C1 segment of cervical spinal cord (tissue), 14 donors: ENCODE measurements at places on chromosomes 12 and 14.

DNA sequence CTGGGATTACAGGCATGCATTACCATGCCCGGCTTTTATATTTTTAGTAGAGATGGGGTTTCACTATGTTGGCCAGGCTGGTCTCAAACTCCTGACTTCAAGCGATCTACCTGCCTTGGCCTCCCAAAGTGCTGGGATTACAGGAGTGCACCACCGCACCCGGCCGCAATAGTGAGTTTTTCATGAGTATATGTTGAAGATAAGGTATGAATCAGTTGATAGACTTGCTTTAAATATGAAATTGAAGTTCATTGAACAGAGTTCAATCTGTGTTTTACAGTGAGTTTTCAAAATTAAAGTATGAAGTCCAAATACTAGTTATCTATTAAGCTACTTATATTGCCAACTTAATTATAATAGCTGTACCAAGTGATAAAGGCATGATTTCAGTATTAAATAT is 35.1 kb downstream of the SNAPC1 start:
- DNase-seq: no peak

GRCh38 chr14:36661506-36662257 is at the start of gene PAX9:
PAX9 (plus strand) TSS chr14:36661860; CDS start chr14:36662090, 230 bp downstream.
- DNase-seq: no peak

- DNase-seq: no peak
These were observed 4.1 kb downstream of the TEP1 start for GRCh38 chr14:20409226-20409625.

DNA sequence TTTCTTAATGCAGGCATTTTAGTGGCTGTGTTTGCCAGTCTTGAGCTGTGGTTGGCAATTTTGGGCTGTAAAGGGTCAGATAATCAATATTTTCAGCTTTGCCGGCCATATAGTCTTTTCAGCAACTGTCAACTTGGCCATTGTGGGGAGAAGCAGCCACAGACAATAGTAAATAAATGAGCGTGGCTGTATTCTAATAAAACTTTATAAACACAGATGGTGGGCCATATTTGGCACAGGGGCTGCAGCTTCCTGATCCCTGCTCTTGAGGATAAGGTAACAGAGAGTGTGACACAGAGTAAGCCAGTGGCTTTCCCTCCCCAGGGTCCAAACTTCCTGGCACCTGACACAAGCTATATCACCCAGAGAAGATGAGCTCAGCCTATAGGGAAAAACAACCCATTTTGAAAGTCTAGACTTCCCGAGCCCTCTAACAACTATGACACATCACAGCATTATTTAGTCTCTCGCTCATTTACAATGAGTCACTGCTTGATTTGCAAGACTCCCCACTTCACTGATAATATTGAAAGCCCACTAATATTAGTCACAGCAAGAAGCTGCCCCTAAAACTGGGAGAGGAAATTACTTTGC is 163.1 kb upstream of the TMPO start:
- no peak for DNase-seq

DNA sequence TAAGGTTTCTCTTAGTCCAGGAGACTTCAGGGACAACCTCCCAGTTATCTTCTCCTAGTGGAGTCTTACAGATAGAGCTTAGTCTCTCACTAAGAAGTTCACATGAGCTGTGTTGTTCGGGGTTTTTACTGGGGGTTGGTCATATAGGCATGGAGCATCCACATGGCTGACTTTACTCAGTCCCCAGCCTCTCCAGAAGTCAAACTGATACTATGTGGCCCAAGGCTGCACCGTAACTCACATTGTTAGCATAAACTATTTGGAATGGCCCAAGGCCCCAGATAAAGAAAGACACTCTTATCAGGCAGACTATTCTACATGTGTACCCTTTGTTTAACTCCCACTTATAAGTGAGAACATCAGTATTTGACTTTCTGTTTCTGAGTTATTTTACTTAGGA is 23.2 kb downstream of the GPR137C start:
- no peak for DNase-seq

DNA sequence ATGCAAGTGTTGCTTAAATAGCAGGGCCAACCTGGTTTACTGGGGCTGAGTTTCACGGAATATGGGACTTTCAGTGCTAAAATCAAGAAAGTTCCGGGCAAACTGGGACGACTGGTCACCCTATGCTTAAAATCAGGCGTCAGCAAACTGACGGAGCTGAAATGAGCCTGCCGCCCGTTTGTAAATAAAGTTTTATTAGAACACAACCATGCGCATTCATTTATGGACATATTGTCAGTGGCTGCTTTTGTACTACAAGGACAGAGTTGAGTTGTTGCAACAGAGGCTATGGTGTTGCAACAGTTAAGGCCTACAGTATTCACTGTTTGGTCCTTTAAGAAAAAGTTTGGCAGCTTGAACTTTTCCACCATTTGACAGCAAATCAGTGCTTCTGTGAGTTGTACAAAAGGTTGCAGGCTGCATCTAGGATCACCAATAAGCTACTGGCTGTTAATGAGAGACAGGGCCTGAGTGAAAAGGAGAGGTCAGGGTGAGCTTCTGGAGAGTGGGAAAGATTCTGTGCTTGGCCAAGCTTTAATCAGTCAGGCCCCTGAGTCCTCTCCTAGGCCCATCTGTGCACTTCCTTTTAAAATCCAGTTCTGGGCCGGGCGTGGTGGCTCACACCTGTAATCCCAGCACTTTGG is 13.3 kb downstream of the SELPLG start:
- DNase-seq: no peak

DNA sequence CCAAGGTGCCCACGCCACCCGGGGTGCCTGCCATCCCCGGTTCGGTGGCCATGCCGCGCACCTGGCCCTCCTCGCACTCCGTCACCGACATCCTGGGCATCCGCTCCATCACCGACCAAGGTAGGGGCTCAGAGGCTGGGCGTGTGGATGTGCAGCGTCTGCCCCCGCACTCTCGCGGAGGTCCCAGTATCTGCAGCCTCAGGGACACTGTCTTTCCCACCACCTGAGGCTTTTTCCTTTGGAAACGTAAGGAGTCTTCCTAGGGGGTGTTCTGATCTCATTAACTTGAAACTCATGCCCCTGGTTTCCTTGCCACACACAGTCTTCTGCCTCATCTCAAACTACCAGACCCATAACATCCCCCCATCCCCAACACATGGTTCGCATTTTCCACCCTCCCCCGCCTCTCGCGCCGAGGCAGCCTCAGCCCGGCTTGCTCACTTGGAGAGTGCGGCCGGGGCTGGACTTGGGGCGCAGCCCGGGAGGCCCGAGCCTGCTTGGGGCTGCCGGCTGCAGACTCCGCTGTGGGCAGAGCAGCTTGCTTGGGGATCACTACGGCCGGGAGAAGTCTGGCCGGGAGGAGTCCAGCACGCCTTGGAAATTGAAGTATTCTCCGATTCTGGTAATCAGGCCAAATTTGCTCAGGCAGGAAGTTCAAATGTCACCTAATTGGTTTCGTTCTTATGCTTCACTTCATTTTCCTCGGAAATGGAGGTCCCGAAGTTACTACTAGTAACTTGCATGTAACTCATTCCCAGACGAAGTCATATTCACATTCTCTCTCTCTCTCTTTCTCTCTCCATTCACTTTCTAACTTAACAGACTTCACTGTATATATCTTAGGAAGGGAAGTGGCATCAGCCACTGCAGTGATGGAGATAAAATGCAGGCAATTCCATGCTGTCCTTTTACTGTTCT is 2.0 kb downstream of the PAX9 start:
- DNase-seq: no peak

GRCh38 chr14:96727980-96728717 is 69.0 kb upstream of the VRK1 start:
- no peak for DNase-seq

DNA sequence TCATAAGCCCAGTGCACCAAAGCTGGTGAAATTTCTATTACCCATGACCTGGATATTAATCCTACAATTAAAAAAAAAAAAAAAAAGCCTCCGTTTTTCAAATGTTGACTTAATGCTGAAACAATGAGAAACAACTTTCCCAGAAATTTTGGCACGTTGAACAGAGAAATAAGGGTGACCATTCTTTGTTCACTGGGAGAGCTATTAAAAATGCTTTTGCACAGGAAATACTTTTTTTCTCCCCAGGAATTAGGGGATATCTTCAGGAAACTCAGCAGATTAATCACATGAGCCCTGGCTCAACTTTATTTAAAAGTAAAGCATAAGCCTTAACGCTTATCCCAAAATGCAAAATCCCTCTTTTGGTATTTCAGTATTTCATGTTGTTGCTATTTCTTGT is 54.8 kb upstream of the FLRT2 start:
- no peak for DNase-seq

GRCh38 chr12:123929946-123930583 is 42.6 kb downstream of the CCDC92 start:
- no peak for DNase-seq

- peak; percentile 25 for DNase-seq
These were observed 40.6 kb downstream of the SSH1 start for GRCh38 chr12:108816652-108817335.

GRCh38 chr14:79356040-79356439 is 855.3 kb downstream of the DIO2 start:
- DNase-seq: no peak

DNA sequence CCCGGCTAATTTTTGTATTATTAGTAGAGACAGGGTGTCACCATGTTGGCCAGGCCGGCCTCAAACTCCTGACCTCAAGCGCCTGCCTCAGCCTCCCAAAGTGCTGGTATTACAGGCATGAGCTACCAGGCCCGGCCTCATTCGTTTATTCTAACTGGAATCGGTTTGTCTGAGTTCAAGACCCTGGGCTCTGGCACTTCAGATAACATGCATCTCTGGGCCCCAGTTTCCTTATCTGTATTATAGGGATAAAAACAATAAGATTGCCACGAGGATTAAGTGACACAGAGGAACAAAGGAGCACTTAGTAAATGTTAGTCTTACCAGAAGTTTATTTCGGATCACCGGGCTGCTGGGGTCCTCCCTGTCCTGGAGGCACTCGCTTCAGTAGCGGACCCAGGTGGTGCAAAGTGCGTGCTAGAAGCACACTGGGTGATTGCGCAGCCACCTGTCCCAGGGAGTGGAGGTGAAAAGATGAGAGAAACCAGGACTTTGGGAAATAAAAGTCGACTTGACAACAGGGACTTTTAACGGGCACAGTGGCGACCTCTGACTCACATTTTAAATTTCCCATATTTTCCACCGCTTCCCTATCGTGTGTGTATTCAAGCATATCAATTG is 37.5 kb downstream of the ACACB start:
- DNase-seq: no peak

- no peak for DNase-seq
These were observed 355.5 kb downstream of the KCNH5 start for GRCh38 chr14:62689733-62690132.

DNA sequence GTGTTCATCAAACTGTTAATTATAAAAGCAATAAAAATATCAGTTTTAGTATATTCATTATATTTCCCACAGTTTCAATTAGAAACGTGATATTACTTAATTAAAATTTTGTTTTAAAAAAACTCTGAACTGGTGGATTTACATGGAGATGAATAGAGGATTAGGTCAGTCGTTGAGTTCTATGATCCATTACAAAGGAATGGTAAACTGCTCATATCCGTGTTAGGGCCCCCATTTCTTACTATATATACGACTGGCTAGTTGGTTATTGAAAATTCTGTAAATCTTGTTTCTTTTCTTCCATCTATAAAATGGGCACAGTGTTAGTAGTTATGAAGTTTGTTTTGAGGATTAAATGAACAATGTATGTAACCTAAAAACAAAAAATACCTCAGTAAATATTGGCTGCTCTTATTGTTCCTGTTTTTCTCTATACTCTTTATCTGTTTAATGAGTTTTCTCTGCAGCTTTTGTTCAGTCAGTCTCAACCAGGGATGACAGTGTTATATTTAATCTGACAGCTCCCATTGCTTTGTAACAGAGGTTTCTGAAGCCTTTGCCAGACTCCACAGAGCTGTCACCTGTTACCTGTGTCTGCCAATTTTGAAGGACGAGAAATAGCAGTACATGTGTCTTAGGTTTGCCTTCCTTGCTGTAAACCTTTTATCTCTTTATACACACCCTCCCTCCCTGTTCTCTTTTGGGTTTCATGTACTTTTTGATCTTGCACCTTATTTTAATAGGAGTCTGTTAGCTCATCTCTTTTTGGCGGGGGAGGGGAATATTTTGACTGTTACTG is 41.5 kb downstream of the FRS2 start:
- DNase-seq: no peak

GRCh38 chr12:95446506-95446900 is 27.4 kb upstream of the METAP2 start:
- DNase-seq: peak; percentile 7

GRCh38 chr12:2955888-2956287 is 3.3 kb upstream of the TEAD4 start:
- DNase-seq: no peak

GRCh38 chr12:42039577-42039976 is 105.1 kb downstream of the GXYLT1 start:
- no peak for DNase-seq

DNA sequence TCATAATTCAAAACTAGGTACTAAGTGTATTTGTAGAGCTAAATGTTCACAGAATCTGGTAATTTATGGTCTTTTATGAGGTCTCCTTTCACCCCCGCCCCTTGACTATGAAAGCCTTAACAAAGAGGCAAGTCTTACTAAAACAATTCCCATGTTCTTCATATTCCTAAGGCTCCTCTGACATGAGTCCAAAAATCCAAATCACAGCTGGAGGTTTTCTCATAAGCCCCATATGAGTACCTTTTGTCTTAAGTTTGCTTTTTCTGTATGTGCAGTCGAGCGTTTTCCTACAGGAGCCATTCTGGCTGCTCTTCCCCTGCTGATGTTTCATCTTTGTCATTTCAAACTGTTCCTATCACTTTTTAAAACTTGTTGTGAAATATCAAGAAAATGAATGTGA is 55.2 kb downstream of the SIX1 start:
- no peak for DNase-seq

GRCh38 chr12:112992541-112993398 is 14.5 kb downstream of the OAS2 start:
- no peak for DNase-seq

GRCh38 chr12:123427036-123427769 is 9.3 kb downstream of the RILPL2 start:
- no peak for DNase-seq

DNA sequence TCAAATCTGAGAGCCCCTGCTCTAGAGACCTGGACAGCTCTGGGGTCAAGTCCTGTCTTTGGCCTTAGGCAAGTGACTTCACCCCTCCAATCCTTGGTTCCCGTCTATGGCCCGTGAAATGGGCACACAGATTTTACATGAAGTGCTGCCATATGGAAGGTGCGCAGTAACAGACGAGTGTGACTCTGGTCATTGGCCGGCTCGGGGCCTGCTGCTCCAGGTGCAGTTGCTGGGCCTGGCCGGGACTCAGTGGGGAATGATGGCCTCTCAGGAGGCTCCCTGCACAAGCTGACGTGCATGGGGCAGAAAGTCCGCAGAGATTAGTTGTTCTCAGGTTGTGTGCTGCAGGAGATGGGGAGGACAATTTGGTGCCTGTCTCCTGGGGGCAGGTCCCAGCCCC is 14.0 kb upstream of the TESC start:
- no peak for DNase-seq

GRCh38 chr12:114402084-114402717 is 3.7 kb downstream of the TBX5 start:
- no peak for DNase-seq
